ENCODE measurements at places on chromosomes 13 and 19. TPM values are rescaled to one million over a fixed set of nuclear protein-coding genes. Genes with fewer than 3 reads are reported as not detected.

Gene LACC1
- total RNA-seq: 13.2 TPM

Gene CDX2
- total RNA-seq: not detected

Gene SLITRK1
- total RNA-seq: not detected

Gene POLR2E
- total RNA-seq: 84.5 TPM

Gene ZNF540
- not detected for total RNA-seq

Gene DNAJC15
- 8.8 TPM for total RNA-seq

Gene PABPC3
- under 0.01 TPM for total RNA-seq

Gene CBY2
- not detected for total RNA-seq

Gene FGF22
- not detected for total RNA-seq

Gene PLPP2
- total RNA-seq: 9.6 TPM

Gene ZNF675
- 4.0 TPM for total RNA-seq

Gene CACNA1A
- 6.6 TPM for total RNA-seq

Gene DACT3
- 1.1 TPM for total RNA-seq

Gene TUBA3C
- not detected for total RNA-seq

Gene ZNF565
- total RNA-seq: 5.1 TPM

Gene TEKTIP1
- not detected for total RNA-seq

Gene LHB
- not detected for total RNA-seq

Gene LILRB5
- not detected for total RNA-seq

Gene KCTD15
- 18.7 TPM for total RNA-seq

Gene CGB8
- total RNA-seq: not detected

All from subcutaneous preadipocyte (primary cell).